ENCODE measurements at places on chromosomes 16 and 17. TPM values are rescaled to one million over a fixed set of nuclear protein-coding genes. Genes with fewer than 3 reads are reported as not detected.

DNA sequence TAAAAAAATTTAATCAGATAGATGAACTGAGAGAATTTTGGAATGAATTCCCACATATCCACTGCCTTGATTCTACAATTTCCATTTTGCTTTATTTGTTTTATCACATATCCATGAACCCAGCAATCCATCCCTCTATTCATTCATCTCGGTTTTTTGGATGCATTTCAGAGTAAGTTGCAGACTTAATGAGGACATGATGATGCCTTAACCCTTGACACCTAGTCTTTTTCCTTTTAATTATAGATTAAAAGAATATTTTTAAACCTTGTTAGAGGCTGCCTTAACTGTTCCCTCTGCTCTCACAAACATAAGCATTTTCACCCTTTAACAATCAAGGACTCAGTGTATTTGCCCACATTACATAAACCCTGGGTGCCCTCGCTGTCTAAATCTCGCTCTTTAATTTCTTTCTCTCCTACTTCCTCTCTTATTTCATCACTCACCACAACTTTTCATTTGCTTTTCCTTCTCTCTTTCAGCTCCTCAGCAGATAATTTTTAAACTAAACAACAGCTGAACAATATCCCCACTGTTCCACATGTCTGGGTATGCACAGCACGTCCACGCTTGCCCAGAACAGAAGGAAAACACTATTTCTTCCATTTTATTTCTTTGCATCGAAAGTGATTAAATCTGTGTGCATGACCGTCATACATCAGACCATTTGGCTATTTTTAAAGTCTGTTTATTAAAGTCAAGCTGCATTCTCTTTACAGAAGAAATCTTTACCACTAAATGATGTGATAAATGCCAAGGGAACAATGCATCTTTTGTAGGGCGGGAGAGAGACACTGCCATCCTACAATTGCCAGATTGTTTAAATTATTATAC, 39.9 kb downstream of the IQCK start:
- peak; percentile 14 for DNase-seq

DNA sequence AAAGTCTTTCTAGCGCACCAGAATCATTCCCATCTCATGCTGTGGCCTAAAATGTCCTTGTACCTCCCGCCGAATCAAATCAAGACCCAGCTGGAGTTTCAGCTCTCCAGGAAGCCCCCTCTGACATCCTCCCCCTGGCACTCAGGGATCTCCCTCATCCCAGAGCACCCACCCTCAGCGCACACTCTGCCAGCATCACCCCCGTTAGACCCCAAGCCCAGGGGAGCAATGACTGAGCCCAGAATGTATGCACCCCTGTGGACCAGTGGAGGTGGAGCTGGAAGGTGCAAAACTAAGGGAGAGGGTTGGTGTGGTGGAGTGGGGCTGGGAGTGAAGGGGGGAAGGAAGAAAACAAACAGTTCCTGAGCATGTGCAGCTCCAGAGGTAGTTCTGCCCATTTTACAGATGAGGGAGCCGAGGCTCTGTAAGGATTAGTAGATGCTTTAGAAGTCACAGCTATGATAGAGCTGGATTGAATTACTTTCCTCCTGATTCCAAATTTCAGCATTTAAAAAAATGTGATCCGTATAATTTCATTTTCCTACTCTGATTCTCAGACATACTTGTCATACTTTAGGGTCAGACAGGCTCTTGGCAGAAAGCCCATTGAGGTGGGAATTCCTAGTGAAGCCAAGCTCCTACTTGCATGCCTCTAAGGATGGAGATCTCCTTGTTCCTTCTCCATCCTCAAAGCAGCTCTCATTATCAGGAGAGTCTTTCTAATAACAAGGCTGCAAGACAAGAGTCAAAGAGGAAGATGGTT, 242.7 kb downstream of the KATNIP start:
- DNase-seq = peak; percentile 52

GRCh38 chr17:36653374-36653773, 52.0 kb downstream of the MRM1 start:
- DNase-seq = no peak

GRCh38 chr17:1975573-1975972, 49.6 kb downstream of the RTN4RL1 start:
- no peak for DNase-seq

DNA sequence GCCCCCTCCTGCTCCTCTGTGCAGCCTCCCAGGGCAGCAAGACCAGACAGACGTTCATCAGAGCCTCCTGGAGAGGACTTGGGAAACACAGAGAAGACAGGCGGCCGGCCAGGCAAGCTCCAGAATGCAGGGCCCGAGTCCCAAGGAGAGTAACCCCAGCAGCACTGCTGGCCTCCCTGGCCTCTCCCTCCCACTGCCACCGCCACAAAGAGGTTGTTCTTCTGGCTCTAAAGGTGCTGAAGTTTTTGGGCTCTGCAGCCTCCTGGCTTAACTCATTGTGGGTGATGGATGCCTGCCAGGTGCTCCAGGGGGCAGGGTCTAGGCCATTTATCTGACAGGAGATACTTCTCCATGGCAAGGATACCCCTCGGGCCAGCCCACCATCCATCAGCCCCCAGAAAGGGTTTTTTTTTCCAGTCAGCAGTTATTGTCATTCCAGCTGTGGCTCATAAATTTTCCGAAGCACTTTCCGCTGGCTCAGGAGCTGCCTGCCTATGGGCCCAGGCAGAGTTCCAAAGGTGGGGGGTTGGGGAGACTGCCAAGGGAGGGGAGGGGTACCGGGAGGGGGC, 32.0 kb upstream of the MRPS23 start:
- DNase-seq = no peak

DNA sequence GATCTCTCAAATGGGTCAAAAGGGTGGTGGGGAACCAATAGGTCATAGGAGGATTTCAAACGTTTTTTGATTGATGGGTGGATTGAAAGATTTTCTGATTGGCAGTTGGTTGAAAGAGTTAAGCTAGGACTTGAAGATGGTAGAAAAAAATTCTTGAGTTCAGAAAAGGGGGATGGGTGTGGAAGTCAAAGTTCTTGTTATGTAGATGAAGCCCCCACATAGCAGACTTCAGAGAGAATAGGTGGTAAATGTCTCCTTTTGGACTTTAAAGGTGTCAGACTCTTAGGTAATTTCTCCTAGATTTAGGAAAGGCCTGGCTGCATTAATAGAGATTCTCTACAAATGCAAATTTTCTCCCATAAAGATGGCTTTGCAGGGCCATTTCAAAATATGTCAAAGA, 163.3 kb downstream of the HS3ST4 start:
- no peak for DNase-seq

DNA sequence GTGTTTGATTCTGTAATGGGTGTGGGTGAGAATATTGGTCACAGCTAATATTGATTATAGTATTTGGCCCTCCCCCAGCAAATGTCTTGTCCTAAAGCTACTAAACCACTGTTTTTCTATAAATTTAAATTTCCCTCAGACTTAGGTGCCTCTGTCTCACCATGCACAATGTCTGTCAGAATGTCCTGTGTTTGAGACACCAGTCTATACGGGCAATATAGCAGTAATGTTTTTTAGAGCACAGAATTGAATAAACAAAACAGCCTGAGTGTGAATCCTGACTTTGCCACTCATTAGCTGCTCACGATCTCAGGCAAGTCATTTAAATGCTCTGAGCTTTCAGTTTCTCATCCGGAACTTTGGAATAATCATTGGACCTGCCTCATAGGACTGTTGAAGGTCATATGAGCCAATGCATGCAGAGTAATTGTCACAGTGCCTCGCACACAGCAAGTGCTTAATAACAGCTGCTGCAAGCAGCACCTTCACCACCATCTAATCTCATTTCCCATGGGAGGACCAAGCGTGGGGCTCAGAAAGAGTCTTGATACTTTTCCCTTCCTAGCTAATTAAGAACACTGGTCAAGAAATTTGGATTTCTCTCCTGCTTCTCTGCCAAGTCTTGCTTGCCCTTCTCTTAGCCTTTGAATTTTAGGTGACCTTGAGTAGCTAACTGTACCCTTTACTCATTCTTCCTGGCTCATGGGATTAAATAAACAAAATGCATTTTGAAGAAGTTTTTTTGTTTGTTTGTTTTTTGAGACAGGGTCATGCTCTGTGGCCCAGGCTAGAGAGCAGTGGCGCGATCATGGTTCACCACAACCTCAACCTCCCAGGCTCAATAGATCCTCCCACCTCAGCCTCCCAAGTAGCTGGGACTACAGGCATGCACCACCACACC, 9.8 kb downstream of the HLF start:
- no peak for DNase-seq

- peak; percentile 40 for DNase-seq
These were observed 1.4 kb downstream of the PYDC1 start for GRCh38 chr16:31215287-31216162.

- DNase-seq = no peak
These were observed 151.7 kb upstream of the COX10 start for GRCh38 chr17:13917634-13918033.

- DNase-seq = peak; percentile 68
These were observed 8.1 kb downstream of the MEIOB start for GRCh38 chr16:1863681-1864460.

- DNase-seq = peak; percentile 98
These were observed at the start of gene IRX5 for GRCh38 chr16:54930005-54930868. Gene IRX5, plus strand, starts transcription at chr16:54930865. Its CDS starts 334 bp downstream, at chr16:54931199.

DNA sequence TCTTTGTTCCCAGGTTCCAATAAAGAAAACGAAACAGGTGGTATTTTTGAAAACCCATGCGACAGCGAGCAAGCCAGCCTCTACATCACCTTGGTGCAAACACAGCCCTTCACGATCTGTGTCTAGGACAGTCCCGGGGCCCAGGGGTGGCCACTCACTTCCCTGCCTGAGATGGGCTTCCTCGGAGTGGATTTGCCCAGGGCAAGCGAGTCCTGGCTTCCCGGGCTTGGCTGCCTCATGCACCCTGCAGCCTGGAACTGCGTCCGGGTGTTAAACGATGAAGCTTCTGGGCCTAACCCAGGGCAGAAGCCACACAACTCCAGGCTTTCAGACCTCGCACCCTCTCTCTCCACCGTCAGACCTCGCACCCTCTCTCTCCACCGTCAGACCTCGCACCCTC, 66.0 kb downstream of the RPH3AL start:
- DNase-seq = no peak

GRCh38 chr17:55889271-55889670, 138.4 kb downstream of the PCTP start:
- DNase-seq = no peak

DNA sequence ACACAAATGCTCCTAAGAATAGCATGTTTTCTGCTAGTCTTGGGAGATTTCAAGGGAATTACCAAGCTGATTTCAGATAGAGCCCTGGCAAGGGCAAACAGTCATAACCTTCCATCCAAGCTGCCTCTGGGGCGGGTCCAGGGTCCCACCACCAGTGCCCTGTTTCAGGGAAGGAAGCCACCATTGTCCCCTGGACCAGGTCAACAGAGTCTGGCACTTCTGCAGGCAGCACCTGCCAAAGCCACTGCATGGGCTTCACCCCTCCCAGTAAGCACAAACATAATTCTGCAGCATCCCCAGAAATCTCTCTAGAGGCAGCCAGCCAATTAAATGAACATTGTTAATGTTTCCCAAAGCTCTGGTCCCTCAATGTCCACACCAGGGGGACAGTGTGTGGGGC, 143.0 kb downstream of the SALL1 start:
- no peak for DNase-seq

DNA sequence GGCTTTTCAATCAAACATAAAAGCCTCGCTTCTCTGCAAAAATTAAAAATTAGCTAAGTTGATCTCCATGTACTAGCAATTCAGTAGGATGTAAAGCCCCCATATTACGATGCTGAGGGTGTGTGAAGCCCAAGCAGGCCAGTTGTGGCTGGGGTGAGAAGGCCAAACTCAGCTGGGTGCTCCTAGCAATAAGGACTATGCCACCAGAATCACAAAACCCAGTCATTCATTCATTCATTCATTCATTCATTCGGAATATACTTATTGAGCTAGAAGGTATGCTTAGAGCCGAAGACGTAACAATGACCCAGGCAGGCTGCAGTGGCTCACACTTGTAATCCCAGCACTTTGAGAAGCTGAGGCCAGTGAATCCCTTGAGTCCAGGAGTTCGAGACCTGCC, 3.9 kb upstream of the CRYBA1 start:
- no peak for DNase-seq

- no peak for DNase-seq
These were observed 1.9 kb downstream of the RASL10B start for GRCh38 chr17:35733366-35733765.

Gene MRM1
- total RNA-seq = 6.9 TPM

Gene MMP2
- 1,311 TPM for total RNA-seq

Gene TAOK2
- total RNA-seq = 41.3 TPM

Gene TRPV3
- 0.77 TPM for total RNA-seq

Gene KRTAP1-3
- not detected for total RNA-seq
